ENCODE measurements at places on chromosomes 12 and 14.

DNA sequence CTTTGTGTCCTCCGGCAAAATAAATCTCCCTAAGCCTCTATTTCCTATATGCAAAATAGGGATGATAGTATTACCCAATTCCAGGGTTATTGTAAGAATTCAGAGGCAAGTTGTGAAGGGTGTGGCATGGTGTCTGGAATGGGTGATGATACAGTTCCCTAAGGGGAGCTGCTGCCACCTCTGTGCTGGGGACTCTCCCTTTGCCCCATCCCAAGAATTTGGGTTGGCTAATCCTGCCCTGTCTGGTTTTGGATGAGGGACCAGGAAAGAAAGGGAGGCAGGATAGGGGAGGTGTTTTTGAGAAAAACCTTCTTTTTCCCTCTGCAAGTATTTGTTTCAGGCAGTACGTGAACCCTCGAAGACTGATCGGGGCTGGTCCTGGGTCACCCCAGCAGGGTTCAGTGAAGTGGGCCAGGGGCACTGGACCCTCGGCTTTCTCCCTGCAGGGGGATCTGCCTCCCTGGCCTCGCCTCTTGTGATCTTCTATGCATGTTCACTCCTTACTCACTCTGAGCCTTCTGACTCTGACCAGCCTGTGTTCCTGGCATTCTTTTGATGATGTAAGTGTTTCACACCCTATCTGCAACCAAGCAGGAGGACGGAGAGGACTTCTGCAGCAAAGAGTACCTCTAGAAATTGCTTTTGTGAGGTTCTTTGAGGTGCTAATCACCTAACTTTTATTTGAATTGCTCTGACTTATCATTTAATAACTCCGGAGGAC lies 60.8 kb downstream of the RASSF3 start:
- DNase-seq, result peak; percentile 40

- no peak for DNase-seq
These were observed 136.0 kb downstream of the TSPAN9 start for GRCh38 chr12:3213188-3213587.

DNA sequence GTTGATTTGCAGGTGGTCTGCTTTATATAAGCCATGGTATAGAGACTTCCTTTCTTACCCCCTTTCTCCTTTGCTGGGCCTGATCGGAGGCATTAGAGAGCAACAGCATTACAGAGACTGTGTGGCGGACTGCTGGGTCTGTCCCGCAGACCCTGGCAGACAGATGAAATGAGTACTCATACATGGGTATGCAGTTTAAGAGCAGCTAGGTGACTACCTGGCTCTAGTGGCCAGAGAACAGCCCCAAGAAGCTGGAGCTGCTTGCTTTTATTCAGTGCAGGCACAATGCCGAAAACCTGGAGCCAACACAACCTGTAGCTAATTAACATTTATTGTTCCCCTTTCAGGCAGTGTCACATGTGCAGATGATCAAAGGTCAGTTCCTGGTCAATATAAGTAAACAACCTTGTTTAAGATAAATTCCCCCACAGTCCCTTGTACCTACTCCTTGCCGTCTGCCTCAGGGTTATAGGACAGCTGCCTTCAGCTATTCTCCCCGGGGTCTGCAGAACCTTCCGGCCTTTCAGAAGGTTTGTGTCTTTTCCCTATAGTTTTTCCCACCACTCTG lies 160.0 kb downstream of the TRHDE start:
- no peak for DNase-seq

GRCh38 chr14:28759653-28760313 lies 6.8 kb upstream of the FOXG1 start:
- no peak for DNase-seq

GRCh38 chr12:105922670-105923102 lies 216.1 kb downstream of the NUAK1 start:
- no peak for DNase-seq

GRCh38 chr14:72550513-72550912 lies 343.4 kb downstream of the DPF3 start:
- no peak for DNase-seq

DNA sequence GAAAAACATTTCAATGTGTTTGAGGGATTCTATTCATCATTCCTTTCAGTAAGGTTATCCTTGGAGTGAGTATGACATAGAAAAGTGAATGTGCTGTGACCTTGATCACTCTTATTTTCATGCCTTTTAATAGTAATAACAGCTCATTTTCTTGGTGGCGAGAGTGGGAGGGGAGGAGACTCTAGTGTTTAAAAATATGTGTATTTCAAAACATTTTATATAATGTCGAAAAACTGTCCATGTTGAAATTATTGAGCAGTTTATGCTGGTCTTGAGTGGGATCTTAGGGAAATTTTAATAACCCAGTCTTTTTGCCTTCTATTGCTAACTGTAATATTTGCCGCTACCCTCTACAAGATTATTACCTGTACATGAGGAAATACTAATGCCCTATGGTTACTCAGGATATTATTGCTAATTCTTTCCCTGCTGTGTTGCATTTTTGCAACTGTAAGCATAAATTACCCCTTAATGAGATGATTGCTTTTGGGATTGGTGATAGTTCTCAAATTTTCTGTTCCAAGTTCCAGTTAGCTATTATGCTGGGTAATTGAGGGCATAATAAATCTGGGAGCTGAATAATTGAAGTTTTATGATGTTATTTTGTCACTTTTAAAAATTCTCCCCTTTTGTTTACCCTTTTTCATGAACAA lies 21.9 kb downstream of the ATF7IP start:
- no peak for DNase-seq

- no peak for DNase-seq
These were observed 339.6 kb upstream of the TBX3 start for GRCh38 chr12:115023279-115024265.

DNA sequence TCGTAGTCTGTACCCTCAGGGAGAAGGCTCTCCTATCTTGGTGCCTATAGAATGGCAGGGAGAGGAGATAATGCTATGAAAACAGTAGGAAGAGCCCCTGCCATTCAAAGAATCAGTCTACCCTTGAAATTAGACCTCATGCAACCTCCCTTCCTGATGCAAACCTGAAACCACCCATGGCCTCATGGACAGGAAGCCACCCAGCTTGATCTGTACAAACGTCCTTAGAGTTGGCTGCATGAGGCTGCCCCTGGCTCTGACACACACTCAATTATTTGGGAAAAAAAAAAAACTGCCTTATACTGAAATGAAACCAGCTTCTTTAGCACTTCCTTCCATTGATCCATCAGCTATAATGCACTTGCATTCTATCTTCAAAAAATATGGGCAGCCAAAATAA lies 116.6 kb upstream of the BCL2L14 start:
- no peak for DNase-seq

DNA sequence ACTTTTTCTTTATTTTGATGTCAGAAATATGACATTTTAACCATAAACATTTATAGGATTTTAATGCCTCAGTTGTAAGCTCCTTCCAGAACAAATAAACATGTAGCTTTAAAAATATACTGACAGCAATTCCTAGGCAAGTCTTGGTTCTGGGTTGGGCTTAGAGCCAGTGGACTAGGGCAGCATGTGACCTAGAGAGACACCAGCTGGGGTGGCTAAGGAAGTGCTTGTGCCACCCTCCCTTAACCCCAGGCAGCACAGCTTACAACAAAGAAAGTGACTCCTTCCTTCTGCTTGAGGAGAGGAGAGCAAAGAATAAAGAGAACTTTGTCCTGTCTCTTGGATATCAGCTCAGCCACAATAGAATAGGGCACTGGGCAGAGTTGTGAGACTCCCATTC lies 61.6 kb upstream of the KTN1 start:
- no peak for DNase-seq

DNA sequence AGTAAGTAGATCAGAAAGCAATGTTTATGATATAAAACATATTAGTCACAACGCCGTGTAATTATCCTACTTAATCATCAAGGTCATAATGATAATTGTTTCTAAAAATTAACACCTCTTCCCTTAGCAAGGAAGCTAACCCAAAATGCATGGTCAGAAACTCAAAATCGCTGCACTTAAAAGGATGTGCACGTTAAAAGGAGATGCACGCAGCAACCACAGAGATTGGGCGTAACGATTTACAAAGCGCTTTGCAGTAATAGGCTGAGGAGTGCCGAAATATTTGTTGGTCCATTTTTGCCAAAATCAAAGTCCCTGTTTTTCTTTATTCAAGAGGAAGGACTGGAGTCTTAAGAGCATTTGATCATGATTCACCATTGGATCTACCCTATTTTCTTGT lies 1077.2 kb downstream of the VRK1 start:
- no peak for DNase-seq

- DNase-seq, result no peak
These were observed 63.2 kb downstream of the PLEKHG3 start for GRCh38 chr14:64767215-64767964.

DNA sequence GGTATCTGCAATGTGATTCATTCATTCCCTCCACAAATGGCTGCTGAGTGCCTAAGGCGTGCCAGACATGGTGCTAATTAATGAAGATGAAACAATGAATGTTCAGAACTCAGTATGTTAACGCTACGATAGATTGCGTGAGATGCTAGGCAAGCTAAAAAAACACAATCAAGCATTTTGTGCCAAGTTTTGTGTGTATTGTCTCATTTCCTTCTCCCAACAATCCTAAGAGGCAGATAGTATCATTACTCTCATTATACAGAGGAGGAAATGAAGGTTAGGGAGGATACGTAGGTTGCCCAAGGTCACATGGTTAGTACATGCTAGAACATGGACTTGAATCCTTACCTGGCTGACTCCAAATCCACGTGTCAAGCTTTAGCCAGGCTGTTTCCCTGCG lies 264.4 kb downstream of the EFCAB11 start:
- DNase-seq, result no peak

DNA sequence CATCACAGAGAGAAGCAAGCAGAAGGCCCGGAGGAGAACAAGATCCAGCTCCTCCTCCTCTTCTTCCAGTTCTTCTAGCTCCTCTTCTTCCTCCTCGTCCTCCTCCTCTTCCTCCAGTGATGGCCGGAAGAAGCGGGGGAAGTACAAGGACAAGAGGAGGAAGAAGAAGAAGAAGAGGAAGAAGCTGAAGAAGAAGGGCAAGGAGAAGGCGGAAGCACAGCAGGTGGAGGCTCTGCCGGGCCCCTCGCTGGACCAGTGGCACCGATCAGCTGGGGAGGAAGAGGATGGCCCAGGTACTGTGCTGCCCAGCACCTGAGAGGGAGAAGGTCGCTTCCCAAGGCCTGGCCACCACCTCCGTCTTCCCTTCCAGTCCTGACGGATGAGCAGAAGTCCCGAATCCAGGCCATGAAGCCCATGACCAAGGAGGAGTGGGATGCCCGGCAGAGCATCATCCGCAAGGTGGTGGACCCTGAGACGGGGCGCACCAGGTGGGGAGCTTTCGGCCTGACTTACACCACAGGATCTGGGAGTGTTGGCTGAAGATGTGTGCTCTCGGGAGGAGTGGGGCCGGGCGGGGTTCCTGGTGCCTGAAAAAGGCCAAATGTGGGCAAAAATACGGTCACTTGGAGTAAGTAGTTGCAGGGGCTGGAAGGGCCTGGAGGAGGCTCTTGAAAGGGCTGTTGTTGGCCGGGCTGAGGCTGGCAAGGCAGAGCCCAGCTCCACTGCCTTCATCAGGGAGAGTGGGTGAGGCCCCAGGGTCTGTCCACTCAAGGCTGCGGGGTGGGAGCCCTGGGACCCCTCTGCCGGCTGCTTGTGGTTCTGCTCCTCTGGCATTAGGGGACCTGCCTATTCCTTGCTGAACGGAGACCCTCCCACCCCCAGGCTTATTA lies 1.4 kb downstream of the ARL6IP4 start:
- DNase-seq, result no peak

DNA sequence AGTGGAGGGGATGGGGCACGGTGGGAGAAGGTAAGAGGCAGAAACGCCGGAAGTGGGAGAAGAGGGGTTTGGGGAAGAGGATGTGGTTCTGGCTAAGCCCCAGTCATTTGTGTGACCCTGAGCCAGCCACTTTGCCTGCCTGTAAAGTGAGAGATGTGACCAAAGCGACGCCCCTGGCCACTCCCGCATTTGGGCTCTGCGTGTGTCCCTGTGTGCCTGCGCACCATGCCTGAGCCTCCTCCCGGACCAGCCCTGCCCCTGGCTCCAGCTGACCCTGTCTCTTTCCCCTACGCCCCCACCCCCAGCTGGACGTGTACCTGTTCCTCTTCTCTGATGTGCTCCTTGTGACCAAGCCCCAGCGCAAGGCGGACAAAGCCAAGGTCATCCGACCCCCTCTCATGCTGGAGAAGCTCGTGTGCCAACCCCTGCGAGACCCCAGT lies 8.0 kb downstream of the PLEKHG6 start:
- DNase-seq, result no peak

DNA sequence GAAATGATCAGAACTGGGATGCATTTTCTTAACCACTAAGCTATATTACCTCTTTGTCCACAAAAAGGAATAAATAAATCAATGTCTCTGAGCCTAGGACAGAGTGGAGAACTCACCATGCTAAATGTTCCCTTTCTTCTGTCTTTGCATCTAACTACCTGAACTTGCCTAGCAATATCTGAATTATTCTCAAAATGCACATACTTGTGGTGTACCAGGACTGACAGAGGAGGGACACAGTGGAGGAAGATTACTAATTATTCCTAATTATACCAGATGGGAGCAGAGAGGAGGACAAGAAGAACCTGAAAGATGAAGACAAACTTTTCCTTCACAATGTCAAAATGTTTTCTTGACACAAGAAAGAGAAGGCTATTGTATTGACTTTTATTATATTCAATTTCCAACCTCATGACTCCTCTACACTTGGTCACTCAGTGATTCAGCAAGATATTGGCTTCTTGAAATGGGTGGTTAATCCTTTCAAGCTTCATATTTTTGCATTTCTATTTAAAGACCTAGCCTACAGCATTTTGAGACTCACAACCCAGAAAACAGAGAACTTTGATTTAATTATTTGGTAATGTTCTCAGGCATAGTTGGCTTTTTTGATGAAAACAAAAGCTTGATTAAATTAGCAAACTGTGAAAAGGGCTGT lies 117.2 kb upstream of the LRFN5 start:
- no peak for DNase-seq

DNA sequence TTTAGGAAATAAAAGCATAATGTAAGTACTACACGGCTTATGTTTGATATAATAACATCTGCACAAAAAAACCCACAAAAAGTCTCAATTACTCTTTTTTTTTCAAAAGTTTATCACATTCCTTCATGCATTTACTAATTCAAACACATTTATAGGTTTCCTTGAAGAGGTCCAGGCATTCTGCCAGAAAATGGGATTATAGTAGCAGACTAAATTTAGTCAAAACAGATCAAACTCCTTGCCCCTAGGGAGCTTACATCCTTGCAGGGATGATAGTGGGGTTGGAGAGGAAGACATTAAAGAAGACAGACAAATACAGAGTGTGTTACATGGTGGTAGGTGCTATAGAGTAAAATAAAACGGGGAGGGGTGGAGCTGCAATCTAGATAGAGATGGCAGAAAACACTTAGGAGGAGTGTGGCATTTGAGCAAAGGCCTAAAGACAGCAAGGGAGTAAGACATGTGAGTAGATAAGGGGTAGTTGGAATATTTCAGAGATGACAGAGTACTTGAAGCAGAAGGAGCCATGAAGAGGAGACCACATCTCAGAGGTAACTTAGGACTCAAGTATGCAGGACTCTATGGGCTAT lies 266.9 kb downstream of the PPFIA2 start:
- DNase-seq, result no peak

DNA sequence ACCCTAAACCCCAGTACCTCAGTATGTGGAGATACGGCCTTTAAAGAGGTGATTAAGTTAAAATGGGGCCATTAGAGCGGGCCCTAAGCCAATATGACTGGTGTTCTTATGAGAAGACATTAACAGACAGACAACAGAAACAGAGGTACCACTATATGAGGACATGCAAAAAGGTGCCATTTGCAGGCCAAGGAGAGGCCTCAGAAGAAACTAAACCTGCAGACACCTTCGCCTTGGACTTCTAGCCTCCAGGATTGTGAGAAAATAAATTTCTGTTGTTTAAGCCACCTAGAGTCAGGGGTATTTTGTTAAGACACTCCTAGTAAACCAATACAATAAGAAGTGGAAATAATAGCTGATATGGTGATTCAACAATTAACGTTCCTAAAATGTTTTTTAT lies 32.6 kb downstream of the PTPRB start:
- no peak for DNase-seq

Measured in stimulated activated CD4-positive, alpha-beta T cell treated with anti-CD3 and anti-CD28 coated beads, Interleukin-15, amount 100 ng/mL, for 24 hours (primary cell).